ENCODE measurements at places on chromosomes 3 and 15.

DNA sequence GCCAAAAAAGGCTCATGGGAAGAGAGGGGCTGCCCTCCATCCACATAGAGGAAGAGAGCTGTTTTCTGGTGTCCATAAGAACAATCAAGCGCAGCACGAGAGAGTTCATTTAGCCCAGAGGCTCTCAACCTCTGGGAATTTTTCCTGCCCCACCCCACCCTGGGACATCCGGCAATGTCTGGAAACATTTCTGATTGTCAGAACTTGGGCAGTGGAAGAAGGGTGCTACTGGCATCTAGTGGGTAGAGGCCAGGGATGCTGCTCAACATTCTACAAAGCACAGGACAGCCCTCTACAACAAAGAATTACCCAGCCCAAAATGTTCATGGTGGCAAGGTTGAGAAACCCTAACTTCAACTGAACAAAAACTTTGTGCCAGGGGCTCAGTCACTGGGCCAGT, 92.9 kb downstream of the RAB11A start:
- DNase-seq = no peak

DNA sequence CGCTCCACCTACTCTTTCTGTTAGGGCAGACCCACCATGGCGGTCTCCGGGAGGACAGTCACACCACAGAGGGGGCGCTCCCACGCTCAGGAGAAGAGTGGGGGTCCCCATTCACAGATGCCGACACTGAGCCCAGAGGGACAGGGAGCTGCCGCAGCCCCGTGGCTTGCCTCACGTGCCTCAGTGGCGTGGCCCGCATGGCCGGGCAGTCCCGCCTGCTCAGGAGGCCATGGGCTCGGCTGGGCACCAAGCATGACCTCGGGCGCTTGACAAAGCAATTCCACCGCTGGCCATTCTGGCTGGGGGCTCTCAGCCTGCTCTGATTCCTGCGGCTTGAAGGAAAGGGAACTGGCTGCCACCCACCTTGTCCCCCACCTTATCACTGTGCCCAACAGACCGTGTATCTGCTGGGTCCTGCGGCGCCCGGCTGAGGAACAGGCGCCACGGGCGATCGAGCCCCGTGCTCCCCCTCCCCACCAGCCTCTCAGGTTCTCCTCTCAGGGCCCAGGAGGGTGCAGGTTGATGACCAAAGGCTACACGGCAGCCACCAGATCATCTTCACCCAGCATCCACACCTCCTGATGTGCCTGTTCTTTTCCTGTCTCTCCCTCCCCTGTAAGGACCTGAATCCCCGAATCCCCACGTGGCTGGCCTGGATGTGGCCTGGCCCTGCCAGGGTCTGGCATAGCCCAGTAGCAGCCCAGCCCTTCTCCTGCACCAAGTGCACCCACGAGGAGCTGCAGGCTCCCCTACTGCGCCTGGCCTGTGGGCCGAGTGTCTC, 20.7 kb downstream of the CYFIP1 start:
- DNase-seq = no peak

DNA sequence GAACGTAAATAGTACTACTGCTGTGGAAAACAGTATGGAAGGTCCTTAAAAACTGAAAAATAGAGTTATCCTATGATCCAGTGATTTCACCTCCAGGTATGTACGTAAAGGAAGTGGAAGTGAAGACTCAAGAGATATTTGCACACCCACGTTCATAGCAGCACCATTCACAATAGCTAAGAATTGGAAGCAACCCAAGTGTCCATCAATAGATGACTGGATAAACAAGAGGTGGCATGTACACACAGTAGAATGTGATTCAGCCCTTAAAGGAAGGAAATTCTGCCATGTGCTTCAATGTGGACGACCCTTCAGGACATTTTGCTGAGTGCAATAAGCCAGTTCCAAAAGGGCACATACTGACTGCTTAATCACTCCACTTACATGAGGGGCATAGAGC, 188.3 kb downstream of the APBA2 start:
- DNase-seq = no peak

DNA sequence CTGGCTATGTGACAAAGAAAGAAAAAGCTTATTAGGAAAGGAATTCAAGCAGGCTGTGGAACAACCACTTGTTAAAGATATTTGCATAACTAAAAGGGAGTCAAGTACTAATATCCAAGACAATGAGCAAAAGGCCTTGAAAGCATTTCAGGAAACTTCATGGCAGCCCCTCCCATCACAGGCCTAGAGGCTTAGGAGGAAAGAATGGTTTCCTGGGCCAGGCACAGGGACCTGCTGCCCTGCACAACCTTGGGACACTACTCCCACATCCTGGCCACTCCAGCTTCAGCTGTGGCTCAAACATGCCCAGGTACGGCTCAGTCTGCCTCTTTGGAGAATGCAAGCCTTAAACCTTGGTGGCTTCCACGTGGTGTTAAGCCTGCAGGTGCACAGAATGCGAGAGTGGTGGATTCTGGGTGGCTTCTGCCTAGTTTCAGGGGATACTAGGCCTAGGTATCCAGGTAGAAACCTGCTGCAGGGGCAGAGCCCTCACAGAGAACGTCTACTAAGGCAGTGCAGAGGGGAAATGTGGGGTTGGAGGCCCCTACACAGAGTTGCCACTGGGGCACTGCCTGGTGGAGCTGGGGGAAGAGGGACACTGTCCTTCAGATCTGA, 121.6 kb downstream of the OPA1 start:
- DNase-seq = no peak

DNA sequence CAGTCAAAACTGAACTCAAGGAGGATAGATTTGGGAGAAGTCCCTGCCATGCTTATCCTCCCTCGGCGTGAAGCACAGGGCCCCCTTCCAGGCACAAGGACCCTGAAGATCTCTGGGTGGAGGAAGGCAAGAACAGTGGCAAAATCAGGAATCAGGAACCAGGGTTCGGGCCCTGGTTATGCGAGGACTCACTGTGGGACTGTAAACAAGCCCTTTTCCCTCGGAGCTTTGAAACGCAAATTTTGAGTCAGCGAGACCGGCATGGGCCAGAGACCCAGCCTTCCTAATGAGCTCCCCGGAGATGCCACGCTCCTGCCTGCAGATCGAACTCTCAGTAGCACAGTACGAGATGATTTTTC, 70.1 kb downstream of the SLC12A8 start:
- no peak for DNase-seq

DNA sequence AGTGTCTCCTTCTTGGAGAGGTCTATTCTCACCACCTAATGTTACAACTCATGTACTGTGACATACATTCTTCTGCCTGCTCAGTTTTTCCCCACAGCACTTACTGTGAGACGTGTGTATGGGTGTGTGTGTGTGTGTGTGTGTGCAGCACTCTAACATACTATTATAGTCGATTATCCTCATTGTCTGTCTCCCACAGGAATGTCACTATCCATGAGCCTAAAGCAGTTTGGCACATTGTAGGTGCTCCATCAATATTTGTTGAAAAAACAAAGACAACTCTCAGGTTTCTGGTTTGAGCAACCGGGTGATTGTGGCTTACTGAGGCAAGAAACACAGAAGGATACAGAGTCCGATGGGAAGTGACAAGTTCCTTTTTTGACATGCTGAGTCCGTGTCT, 8.6 kb upstream of the ZNF148 start:
- DNase-seq = no peak

Data from nucleus accumbens (tissue), 56 donors.